ENCODE measurements at places on chromosomes 5 and 9.

GRCh38 chr9:13377171-13377925 lies 97.9 kb upstream of the MPDZ start:
- no peak for DNase-seq

GRCh38 chr9:38423273-38423972 lies 831 bp downstream of the IGFBPL1 start:
- DNase-seq: no peak

GRCh38 chr5:179151286-179152118 lies 91.3 kb downstream of the ZNF354C start:
- DNase-seq: no peak

DNA sequence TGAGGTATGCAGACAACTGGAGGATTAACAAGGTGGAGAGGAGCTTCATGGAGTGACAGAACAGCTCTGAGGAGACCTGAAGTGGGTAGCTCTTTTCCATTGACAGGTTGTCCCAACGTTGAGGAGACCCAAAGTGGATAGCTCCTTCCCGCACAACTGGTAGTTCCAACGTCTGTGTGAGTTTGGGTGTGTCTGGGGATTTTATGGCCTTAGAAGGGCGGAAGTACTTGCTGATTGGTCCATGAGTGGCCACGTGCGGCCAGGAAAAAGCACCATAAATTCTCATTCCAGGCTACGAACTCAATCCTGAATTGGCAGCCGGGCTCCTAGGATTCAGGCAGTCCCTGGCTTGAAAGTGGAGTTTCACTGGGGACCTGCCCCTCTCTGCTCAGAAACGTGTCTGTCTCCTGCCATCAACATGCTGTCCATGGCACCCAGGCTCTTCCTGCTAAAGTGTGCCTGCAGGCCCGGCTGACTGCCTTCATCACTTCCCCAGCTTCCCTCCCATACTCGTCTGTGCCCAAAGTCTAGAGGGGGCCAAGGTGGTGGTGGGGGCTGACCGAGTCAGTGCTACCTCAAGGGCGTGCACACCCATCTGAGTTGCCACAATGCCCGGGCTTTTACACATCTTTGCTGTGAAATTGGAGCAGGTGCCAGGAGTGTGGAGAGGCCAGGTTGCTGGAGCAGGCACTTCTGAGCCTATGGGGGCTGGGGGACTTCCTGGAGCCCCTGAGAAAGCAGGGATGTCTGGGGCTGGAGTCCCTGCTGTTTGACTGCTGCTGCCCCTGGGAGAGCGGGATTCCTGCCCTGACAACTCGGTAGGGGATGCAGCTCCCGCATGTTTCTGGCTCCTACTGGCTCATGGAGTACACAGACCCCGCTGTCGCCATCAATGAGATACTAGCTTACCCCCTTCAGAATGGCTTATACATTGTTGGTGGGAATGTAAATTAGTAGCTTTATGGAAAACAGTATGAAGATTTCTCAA lies 2034.6 kb upstream of the ACO1 start:
- DNase-seq: no peak

DNA sequence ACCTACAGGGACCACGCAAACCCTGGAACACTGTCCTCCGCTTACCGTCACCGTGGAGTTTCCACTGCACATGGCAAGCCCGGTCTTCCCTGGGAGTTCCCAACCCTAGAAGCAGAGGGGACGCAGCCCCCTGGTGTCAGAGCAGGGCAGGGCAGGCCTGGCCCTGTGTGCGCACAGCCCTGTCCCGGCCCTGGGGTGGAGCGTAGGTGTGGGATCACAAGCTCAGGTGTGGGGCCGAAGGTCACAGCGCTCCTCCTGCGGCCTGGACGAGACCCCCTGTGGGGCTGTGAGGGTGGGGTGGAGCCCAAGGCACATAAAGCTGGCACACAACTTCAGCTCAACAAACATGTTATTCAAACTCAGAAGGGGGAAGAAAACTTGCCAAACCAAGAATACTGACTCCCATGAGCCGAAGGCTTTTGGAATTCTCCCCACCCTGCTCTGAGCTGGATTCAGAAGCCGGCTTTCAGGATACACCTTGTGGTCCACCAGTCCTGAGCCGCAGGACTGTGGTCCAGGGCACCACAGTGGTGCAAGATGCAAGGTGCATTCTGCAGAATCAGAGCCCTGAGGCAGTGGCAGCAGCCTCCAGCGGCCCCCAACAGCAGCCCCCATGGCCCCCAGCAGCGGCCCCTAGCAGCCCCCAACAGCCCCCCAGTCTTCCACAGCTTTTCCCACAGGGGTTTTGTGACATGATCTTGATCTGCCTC lies 11.8 kb upstream of the EXOC3 start:
- DNase-seq: no peak

DNA sequence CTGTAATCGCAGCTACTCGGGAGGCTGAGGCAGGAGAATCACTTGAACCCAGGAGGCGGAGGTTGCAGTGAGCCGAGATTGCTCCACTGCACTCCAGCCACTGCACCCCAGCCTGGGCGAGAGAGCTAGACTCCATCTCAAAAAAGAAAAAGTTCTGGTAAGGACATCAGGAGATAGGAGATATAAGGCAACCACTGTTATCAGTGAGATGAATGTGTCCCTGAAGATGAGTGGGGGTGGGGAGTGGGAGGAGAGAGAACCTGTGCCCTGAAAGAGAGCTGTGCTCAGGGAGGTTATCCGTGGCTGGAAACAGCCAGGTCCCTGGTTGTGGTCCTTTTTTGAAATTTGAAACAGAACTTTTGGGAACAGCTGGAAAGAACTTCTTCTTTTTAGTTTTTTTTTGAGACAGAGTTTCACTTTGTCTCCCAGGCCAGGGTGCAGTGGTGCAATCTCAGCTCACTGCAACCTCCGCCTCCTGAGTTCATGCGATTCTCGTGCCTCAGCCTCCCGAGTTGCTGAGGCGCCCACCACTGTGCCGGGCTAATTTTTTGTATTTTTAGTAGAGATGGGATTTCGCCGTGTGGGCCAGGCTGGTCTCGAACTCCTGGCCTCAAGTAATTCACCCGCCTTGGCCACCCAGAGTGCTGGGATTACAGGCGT lies 2.6 kb downstream of the PTPA start:
- no peak for DNase-seq

GRCh38 chr9:7760014-7760415 lies 39.6 kb downstream of the DMAC1 start:
- no peak for DNase-seq

DNA sequence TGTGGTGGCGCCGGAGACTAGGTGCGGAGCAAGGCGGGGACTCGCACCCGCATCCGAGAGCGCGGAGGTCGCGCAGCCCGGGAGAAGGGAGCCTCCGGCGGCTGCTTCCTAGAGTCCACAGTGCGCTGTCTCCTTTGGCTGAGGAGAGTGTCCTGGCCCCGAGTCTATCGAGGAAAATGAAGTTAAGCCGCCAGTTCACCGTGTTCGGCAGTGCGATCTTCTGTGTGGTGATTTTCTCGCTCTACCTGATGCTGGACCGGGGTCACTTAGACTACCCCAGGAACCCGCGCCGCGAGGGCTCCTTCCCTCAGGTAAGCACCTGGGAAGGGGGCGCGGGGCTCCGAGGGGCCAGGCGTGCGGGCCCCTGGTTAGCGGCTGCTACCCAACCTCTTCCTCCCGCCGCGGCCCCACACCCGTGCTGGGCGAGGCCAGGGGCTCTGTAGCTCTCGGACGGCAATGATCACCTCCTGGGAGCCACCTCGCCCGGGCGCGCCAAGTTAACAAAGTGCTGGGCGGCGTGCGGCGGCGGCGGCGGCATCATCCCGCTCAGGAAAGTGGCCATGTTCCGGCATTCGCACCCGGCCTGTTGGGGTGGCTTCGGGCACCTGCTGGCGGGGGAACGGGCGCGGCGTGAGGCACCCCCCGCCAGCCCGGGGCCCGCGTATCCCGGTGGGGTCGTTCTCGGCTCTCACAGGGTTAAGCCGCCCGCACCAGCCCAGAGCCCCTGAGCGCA lies 681 bp downstream of the MAN2A1 start:
- DNase-seq: no peak

DNA sequence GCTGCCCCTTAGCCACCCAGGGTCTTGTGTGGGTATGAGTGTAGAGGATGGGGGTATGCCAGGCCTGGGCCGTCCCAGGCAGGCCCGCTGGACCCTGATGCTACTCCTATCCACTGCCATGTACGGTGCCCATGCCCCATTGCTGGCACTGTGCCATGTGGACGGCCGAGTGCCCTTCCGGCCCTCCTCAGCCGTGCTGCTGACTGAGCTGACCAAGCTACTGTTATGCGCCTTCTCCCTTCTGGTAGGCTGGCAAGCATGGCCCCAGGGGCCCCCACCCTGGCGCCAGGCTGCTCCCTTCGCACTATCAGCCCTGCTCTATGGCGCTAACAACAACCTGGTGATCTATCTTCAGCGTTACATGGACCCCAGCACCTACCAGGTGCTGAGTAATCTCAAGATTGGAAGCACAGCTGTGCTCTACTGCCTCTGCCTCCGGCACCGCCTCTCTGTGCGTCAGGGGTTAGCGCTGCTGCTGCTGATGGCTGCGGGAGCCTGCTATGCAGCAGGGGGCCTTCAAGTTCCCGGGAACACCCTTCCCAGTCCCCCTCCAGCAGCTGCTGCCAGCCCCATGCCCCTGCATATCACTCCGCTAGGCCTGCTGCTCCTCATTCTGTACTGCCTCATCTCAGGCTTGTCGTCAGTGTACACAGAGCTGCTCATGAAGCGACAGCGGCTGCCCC lies 2.6 kb downstream of the SLC35A4 start:
- no peak for DNase-seq

DNA sequence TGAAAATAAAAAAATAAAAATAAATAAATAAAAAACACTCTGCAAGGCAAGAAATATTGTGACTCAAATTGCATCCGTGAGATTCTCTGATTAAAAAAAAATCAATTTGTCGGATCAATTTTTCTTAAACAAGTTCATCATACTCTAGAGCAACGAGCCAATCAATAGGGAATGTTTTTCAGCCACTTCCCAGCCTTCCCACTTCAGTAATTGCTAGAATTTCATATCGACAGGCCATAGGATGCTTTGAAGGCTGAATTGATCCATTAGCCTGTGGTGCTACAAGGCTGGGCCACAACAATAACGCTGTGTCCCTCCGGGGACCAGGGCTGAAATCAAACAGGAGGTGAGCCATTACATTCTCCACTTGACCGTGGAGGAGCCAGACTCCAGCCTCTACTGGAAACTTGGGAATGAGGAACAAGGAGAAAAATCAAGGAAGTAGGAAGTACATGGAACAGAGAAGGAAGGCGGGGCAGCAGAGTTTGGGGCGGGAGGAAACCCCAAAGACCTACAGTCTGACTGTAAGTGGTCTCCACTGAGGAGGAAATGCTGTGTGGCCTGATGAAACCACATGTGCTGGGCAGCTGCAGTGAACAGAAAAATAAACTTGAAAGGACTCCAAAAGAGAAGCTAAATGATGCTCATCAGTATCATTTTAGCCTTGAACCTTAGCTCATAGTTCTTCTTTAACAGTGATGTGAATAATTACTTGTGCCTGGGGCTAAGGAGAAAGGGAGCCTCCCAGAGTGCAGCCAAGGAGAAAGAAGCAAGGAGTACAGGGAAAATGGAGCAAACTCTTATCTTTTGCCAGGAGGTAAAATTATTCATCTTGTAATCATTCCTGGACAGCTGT lies 308.6 kb downstream of the TLE1 start:
- DNase-seq: no peak

DNA sequence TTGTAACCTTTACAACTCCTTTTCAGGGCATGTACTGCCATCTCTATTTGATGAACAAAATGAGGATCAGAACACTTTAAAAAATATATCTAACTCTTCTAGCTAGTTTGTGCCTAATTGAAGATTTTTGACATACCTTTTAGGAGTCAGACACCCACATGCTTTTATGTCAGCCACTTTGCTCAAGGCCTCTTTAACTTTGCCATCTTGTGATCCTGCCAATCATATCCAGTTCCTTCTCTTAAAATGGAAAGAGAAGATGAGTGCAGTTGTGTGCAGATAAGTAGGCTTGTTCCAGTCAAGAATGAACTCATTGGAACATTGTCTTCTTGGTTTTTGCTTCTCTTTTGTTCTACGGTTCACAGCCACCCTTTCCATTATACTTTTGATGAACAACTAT lies 425.6 kb upstream of the TNC start:
- no peak for DNase-seq

- DNase-seq: no peak
Measured at GRCh38 chr5:111488353-111488752, 24.0 kb downstream of the STARD4 start.

GRCh38 chr9:29214690-29215253 lies 1641.5 kb upstream of the C9orf72 start:
- DNase-seq: no peak

GRCh38 chr9:72509053-72509452 lies 12.4 kb upstream of the TMC1 start:
- no peak for DNase-seq

DNA sequence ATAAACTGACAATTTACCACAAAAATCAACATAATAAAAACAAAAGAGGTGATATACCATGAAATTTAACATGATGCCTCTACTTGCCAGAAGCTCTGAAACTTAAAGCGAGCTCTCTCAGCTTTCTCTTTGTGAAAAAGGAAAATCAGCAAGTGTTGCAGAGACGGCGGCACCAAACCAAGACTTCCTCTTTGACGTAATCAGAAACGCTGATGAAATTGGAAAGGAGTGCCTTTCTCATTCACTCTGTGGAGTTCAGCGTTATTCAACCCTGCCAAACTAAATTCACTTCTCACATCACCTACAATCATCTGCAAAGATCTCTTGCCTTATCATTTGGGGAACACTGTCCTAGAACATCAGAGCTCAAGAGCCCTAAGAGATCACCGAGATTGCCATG lies 32.2 kb downstream of the ANXA6 start:
- no peak for DNase-seq

- no peak for DNase-seq
Measured at GRCh38 chr9:114138552-114138971, 16.8 kb upstream of the COL27A1 start.

DNA sequence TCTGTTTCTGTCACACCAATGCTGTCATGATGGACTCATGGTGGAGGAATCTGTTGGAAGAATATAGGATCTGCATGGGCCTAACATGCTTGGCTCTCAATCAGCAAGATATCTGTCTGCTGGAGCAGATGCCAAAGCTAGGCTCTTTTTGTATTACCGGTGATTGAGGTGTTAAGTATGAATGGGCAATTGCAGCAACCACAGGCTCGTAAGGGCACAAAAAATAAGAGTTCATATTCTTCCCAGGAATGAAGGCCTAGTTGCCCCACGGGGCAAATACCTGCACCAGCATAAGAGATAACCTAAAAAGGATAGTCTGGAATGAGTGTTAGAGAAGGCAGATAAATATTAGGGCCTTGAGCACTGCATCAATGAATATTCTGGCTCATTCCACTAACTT lies 679.5 kb upstream of the COX7C start:
- no peak for DNase-seq

DNA sequence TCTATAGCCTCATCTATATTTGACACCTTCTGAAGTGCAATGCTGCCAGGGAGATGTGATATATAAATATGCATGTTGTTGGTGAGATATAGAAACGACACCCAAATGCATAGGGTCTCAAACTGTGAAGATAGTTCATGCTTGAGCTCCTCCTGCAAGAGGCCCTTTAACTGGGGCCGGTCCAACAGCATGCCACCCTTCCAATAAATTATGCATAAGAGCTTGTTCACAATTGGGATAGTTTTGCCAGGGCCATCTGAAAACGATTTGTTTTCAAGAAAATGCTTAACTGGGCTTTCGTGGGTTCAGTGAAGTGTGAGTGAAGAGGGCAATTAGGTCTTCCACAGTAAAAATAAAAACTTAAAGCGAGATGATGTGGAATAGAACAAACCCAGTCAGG lies 424.2 kb upstream of the WWC1 start:
- no peak for DNase-seq
